Activated CD8-positive, alpha-beta memory T cell treated with anti-CD3 and anti-CD28 coated beads for 1 hour (primary cell): ENCODE measurements at places on chromosomes 5 and 9.

DNA sequence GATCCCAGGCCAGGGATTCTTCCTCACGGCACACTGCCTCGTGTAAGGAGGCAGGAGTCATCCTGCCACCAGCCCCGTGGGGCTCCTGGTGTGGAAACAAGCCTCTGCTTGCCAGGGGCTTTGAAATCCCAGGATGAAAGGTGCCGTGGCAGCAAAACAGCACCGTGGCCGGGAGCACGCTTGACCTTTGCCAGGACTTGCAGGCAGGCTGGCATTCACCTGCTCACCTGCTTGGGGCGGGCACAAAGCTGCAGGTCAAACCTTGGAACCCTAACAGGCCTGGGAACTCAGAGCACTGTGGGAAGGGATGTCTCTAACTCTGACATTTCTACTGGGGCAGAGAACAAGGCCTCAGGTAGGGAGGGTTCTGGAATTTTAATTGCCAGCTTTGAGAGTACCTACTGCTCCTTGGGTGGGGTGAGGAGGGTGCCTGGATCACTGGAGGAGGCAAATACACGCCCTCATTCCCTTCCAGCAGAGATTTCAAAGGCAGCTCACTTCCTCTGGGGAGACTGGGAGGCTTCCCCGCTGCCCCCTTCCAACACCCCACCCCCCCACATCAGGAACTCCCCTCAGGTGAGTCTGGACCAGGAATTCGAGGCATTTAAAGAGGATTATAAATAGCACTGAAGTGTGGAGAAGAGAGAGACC lies 45.6 kb upstream of the STXBP1 start:
- no peak for DNase-seq

DNA sequence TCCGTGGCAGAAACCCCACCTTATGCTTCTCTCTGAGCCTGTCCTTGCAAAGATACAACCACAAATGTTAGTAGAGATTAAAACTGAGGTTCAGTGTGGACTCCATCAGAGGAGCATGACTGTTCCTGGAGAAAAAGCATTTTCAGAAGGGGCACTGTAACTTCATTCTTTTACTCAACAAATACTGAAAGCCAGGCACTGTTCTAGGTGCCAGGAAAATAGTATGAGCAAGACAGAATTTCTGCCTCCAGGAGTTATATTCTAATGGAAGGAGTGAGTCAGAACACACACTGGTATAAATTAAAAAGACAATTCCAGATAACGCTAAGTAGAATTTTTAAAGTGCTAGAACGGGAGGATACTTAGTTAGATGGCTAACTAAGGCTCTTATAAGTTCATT lies 251.4 kb upstream of the GAS1 start:
- no peak for DNase-seq

DNA sequence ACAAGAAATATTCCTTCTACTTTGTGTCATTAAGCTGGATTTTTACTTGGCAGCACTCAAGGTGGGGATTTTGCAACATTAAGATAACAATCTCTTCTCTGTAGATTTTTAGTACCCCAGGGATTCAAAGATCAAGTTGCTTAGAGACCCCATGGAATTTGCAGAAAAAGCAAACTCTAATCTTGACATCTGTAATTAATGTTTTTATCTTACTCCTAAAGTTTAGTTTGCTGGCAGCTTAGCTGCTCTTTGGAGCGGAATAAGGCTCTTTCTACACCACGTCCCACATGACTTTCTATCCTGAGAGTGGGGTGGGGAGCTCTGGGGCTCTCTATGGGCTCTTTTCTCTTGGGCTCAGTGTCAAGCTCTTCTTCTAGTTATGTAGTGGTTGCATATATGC lies 21.7 kb upstream of the SPDL1 start:
- no peak for DNase-seq

DNA sequence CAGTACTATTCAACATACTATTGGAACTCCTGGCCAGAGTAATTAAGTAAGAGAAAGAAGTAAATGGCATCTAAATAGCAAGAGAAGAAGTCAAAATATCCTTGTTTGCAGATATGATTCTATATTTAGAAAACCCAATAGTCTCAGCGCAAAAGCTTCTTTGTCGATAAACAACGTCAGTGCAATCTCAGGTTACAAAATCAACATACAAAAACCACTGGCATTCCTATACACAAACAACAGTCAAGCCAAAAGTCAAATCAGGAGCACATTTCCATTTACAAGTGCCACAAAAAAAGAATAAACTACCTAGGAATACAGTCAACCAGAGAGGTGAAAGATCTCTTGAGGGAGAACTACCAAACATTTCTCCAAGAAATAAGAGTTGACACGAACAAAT lies 1901.9 kb upstream of the ACO1 start:
- DNase-seq, result no peak

- DNase-seq, result no peak
Measured at GRCh38 chr9:121612511-121612998, 38.9 kb upstream of the DAB2IP start.

- no peak for DNase-seq
Measured at GRCh38 chr9:131986576-131986975, 93.1 kb downstream of the MED27 start.

- no peak for DNase-seq
Measured at GRCh38 chr5:115430374-115430773, 114.2 kb downstream of the FEM1C start.

DNA sequence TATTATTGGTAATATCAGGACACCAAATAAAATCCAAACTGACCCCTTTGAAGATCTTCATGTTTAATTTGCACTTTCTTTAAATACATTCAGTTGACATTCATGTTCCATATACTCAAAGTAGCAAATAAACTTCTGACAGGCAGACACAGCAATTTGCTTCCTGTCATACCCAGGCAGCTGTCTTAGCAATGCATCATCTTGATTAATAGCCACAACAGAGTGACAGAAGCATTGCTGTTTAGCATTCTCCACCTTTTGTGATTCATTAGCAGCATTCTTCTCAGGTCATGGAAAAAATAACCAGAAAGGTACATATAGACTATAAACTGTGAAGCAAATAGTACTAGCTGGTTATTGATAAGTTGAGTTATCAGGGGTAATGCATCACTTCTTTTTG lies 366.8 kb downstream of the CYLC2 start:
- no peak for DNase-seq

DNA sequence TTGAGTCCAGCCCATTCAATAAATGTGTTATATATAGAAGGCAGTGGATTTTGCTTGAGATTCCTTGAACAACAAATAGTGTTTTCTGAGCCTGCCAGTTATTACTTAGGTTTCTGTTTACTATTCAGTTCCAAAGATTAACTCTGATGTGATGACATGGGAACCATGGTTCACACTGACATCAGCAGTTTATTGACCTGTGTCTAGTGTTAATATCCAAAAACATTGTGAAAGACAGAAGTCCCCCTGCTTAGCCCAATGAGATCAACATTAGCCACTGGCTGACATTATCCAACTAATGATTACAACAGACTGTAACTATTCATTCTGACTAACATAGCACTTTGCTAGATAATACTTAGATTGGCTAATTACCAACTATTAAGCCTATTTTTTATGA lies 14.9 kb downstream of the APBA1 start:
- no peak for DNase-seq

GRCh38 chr5:54018438-54018837 lies 291.9 kb downstream of the ARL15 start:
- DNase-seq, result no peak

GRCh38 chr5:97071101-97071500 lies 71.3 kb downstream of the LIX1 start:
- DNase-seq, result no peak

DNA sequence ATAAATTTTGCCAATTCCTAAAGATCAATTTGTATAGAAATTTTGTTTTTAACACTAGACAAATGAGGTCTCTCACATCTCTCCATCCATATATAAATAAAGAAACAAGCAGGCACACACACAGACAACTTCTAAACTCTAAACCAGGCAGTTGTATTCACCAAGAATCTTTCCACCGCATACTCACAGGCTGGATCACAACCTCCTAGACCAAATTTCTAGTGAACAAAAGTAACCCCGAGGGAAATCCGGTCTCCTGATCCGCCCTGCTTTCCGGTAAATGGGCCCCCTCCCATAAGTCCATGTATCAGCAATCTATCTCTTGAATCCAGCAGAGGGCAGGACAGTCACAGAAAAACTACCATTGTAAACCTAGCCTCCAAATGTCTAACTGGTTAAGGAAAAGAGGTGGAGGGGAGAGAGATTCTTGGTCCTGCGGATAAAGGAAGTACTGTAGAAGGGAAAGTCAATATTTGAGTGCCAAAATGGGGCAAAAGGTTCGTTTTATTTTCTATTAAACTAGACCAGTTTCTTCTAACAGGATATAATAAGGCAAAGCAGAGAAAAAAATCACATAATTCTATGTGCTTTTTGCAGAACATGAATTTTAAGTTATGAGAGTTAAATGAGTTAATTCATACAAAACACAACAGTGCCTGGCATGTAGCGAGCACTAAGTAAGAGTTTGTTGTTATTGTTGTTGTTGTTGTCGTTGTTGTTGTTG lies 4.8 kb upstream of the SMU1 start:
- peak; percentile 14 for DNase-seq

GRCh38 chr9:104836235-104836634 lies 72.3 kb downstream of the NIPSNAP3B start:
- no peak for DNase-seq

GRCh38 chr5:52800394-52801213 lies 12.9 kb downstream of the ITGA1 start:
- no peak for DNase-seq

GRCh38 chr9:9275601-9276000 lies 1337.2 kb downstream of the PTPRD start:
- no peak for DNase-seq

DNA sequence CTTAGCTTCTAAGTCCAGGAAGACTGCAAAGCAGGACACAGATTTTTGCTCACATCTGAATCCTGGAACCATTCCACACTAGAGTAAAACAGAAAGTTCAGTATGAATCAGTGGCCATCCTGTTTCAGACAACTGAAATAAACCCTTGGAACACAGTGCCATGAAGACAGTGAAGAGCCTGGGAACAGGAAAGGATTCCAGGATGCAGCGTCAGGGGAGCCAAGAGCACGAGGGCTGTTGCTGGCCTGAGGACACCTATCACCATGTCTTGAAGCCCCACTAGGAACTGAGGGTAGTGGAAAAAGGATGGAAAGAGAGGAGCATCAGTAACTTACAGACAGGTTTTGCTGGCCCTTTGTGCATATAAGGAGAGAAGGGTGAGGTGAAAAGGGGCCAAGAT lies 115.3 kb upstream of the FSTL4 start:
- DNase-seq, result no peak

GRCh38 chr5:132224716-132225115 lies 2.9 kb downstream of the P4HA2 start:
- no peak for DNase-seq

DNA sequence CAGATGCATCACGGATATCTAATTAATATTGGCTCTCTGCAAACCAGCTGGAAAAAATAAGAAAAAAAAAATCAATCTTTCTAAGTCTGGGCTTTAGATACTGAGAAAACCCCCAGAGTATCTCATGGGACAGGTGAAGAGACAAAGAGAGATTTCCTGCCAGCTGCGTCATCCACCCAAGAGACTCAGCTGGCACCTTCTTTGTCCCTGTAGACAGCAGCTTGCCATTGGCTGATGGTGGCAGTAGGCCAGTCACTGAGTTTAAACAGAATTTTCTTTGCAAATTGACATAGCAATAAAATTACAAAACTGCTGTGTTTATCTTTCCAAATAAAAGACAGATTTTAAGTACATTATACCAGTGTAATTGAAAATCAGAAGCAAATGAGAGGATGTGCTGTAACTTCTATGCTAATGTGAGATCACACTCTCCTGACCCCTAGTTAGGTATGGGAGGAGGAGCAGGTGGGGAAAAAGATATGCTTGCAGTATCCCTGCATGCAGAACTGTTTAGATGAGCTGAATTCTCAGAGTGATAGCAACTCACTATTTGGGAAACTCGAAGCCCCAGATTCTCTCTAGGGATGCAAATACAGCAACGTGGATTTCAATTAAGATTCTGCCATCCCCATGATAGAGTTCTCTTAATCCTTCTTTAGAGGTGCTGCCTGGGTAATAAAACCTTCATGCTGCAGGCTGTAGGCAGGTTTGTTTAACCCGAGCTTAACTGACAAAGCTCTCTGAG lies 72.2 kb downstream of the NMUR2 start:
- DNase-seq, result no peak

- no peak for DNase-seq
Measured at GRCh38 chr5:3187771-3188425, 407.7 kb upstream of the IRX1 start.

DNA sequence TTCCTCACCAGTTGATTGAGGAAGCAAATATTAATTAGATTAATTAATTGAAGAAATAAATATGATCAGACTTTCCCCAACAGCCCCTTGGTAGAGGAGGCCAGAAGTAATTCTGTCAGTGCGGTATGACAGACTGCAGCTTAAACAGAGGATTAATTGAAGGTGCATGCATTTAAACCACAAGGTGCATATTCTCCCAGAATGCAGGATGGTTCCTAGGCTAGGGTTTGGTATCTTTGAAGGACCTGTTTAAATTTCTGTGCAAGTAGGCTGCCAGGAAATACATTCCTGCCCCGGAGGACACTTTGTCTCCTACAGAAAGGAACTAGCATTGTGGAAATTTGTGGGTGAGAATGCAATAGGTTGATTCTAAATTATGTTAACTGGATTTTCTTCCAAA lies 50.5 kb upstream of the PALM2AKAP2 start:
- no peak for DNase-seq

DNA sequence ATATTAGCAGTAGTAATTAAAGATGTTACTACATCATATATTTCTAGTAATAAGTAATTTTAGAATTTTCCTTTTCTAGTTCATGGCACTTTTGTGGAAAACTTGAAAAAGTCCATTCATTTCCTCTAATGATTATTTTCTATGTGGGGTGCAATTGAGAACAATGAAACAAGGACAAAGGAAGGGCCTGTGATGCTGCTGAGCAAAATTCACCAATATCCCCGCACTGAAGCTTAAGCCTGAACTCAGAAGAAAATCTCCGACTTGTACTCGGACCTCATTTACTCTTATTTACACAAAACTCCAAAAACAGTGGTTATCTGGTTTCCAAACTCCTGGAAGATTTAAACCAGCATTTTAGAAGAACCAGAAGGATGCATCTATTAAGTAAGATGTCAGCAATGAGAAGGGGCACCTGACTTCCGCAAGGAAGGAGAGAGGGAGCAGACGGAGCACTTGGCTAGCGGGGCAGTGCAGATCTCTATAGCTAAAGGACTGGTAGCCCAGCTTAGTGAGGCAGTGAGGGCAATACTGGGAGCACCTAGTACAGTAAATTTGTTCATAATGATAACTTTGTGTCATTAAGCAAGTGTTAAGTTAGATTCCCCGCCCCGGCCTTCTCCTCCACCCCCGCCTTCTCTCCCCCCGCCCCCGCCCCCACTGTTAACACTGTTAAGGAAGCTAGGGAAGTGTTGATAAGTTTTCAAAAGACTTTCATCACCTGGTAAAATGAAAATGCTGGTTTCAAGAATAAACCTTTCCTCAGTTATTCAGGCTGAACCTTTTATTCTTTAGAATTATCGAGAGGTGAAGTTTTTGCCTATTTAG lies 123.3 kb downstream of the ZSWIM6 start:
- DNase-seq, result no peak

GRCh38 chr9:111762556-111762955 lies 32.2 kb downstream of the SHOC1 start:
- DNase-seq, result no peak
